GM12892 (cell line): ENCODE measurements at places on chromosomes 1 and 21.

- no peak for DNase-seq
These were observed 18.8 kb upstream of the SCCPDH start for GRCh38 chr1:246705368-246705767.

- DNase-seq: no peak
These were observed 692.1 kb upstream of the ZP4 start for GRCh38 chr1:238582816-238583215.

- no peak for DNase-seq
These were observed 101.0 kb upstream of the GUCA2B start for GRCh38 chr1:42052072-42052699.

DNA sequence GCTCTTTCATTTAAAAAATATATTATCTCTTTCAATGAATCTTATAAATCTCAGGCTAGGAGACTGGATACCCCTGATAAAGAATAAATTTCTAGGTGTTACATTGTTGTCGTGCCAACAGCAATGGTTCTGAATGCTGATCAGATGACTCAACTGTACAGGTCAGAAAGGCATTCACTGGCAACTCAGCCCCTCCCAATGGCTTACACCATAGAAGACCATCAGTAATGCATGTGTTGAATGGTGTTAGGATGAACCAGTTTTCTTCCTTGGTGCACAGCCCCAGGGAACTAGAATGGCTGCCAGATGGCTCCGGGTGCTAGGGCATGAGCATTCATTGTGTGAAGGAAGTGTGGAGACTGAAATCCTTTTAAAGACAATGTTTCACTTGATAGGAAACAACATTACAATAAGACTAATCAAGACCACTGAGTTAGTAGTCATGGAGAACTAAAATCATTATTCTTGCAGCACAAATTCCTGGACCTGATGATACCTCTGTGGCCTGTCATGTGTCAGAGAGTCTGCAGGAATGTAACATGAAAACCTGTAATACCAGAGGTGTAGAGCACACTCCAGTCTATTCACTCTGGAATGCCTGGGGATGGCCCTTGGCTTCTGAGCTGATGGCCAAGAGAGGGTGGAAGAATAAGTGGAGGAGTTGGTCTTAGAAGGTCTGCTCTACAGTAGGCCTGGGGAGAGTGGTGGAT, 187.7 kb upstream of the LMO4 start:
- no peak for DNase-seq

DNA sequence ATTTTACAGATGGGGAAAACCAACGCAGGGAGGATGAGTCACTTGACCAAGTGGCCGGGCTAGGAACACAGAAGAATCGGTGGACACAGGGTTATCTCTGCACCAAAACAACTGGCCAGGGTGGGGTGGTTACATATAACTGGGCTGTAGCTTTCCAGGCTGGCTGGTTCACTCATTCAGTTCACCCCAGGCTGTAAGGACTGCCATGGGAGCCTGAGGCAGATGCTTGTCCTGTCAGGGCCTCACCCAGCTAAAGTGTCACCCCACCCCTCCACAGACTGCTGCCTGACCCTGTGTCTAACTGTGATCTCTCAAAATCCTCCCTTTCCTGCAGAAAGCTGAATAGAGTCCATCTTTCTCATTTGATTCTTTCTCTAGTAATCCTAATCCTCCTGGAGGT, 387.3 kb downstream of the RYR2 start:
- DNase-seq: no peak

DNA sequence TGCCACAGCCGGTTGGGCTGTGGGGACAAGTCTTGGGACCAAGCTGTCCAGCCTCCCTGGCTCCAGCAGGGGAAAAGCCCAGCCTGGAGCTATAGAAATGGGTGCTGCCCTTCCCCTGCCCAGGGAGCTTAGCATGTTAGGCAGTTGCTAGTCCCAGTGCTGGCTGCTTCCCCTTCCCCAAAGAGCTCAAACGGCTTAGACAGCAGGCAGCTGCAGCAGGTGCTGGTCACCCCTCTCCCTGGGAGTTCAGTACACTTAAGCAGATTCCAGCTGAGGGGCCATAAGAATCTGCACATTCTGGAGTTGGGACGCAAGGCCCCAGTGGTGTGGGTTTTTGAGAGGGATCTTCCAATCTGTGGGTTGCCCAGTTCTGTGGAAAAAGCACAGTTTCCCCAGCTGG, 11.1 kb upstream of the REG4 start:
- DNase-seq: no peak

DNA sequence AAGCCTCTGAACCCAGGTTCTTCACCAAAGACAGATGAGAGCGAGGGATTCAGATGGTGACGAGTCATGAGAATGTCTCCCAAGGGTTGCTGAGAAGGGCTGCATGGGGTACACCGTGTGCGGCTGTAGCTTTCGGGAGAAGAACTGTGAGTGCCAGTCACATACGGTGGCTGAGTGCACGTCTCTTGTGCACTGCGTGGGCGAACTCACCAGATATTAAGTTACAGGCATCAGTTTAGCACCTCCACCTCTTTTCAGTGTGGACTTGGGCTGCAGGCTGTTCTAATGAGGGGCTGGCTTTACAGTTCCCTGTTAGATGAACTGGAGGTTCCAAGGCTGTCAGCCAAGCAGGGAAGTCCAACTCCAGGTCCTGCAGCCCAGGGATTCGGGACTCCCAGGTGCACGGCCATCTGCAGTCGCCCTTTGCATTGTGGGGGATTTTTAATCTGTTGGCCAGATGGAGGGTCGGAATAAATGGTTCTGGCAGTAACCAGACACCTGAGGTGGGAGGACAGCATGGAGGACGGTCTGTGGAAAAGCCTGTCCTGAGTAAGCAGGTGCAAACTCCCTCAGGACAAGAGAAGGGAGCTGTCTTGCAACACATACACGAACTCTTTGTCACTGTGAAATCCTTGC, 26.5 kb upstream of the AVPR1B start:
- DNase-seq: no peak

DNA sequence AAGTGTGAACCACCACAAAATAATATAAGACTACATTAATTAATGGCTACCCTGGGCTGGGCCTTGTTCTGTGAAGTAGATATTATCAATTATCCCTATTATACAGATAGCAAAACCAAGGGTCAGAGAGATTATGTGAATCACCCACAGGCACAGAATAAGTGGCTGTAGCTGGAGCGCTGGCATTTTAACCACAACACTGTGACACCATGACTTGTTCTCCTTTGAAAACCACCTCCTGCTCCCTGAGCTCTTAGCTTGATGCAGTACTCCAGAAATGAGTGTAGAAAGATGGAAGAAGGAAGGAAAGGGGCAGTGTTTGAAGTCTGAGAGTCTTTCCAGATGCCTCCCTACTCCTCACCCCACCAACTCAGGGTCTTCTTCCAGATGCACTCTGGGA, 29.5 kb upstream of the JUN start:
- no peak for DNase-seq

- no peak for DNase-seq
These were observed 1.4 kb downstream of the RNF207 start for GRCh38 chr1:6207075-6207885.

DNA sequence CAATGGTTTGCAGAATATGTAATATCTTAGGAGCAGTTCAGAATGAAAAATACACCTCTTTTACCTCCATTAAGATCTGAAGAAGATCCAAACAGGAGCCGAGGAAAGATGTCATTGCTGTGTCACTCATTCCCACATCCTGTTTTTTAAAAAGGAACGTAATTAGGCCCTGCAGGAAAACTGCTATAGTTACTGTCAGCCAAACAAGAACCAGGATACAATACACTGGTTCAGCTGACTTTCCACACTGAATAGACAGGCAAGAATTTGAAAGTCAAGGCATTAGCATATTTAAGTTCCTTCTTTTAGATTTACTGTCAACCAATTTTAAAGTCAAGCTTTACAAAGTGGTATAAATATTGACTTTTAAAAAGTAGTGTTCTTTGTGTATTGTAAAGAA, 63.8 kb downstream of the IARS2 start:
- DNase-seq: no peak

GRCh38 chr1:43605157-43605556, 44.8 kb upstream of the KDM4A start:
- no peak for DNase-seq

DNA sequence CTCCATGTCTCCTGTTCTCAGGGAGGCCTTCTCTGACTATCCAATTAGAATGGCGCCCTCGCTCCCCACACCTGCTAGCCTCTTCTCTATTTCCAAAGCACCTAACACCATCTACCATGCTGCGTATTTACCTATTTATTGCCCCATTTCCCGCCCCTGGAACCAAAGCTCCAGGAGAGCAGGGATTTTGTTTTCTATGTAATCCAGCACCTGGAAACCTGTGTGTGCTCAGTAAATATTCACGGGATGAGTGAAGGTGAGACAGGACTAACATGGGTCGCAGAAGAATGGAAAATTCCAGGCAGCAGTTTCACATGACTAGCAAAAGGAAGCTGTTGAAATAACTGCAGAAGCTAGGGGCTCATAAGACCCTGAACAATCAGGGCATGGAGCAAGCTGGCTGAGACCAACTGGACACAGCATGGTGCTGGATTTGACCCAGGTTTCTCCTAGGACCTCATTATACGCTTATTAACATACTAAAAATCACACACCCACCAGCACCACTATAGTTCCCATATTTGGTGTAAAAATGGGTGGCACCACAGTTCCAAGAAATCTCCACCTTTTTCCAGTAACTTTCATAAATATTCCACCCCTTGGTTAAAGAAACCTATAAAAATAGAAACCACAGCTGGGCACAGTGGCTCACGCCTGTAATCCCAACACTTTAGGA, 15.1 kb upstream of the TENT5B start:
- no peak for DNase-seq

- DNase-seq: no peak
These were observed 531.7 kb upstream of the PLXNA2 start for GRCh38 chr1:208775841-208776240.

DNA sequence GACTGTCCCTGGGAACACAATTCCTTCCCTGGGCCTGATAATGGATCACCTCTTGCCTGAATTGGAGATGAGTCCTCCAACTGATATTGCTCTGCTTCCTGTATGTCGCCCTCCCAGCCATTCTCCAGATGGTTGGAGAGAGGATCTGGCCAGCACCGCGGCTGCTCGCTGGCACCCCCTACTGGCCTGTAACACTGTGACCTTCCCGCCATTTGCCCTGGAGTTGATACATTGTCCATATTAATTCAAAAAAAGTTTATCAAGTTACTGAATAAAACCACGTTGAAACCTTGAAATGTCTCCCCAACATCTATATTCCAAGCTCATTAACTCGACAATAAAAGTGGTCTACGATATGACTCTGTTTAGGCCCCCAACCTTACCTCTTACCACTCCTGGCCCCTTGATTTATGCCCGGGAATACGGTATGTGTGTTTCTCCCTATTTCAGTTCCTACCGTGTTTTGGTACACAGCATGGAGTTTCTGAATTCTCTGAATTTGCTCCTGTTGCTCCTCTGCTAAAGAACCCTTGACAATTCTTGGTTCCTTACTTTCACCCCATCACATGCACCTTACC, 241.8 kb upstream of the KIAA0040 start:
- DNase-seq: peak; percentile 19

- no peak for DNase-seq
These were observed 34.4 kb downstream of the CLCA4 start for GRCh38 chr1:86581231-86581630.

DNA sequence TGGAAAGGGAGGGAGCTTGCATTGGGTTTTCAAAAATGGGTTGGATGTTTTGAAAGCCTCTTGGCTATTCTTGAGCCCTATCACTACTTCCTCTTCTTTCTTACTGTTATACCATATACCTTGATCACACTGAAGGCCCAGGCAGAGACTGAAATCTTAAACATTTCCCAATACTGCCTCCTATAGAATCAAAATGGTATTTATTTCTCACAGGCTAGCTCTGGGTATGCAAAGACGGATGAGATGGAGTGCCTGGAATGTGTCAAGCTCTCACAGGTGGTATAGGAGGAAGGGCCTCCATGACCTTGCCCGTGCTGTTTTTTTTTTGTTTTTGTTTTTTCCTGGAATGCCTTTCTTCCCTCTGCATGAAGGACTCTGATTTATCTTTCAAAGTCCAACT, 268.4 kb upstream of the USP24 start:
- no peak for DNase-seq

- no peak for DNase-seq
These were observed 30.7 kb upstream of the AGPAT3 start for GRCh38 chr21:43834146-43834905.

DNA sequence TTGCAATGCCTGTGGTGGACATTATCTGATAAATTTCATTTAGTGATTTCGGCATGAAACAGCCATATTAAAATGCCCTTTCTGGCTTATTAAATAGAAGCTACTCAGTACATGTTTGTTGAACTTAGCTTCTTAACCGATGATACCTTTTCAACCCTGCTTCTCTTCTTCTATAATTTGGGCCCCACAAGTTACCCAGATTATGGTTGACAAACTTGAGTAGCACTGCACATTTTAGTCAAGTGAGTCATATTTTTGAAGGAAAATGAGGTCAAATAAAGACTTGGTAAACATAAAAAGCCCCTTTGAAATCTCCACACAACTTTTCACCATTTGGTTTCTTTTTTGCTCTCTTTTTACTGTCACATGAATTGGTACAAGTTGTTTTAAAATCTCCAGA, 33.8 kb downstream of the GIPC2 start:
- no peak for DNase-seq

DNA sequence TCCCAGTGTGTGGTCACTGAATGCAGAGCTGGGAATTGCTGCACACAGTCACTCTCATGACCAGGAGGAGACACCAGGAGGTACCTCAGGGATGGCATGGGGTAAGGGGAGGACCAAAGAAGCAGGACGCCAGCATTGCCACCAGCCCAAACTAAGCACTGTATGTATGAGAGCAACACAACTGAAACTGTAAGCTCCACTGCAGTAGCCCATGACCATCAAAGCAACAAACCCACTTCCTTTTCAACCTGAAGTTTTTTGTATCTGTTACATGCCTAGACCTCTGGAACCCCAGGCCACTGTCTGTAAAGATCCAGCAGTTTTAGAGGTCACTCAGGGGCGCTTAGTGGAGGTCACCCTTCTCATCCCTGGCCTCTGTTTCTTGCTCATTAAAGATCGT, 164.3 kb downstream of the SETD4 start:
- no peak for DNase-seq

DNA sequence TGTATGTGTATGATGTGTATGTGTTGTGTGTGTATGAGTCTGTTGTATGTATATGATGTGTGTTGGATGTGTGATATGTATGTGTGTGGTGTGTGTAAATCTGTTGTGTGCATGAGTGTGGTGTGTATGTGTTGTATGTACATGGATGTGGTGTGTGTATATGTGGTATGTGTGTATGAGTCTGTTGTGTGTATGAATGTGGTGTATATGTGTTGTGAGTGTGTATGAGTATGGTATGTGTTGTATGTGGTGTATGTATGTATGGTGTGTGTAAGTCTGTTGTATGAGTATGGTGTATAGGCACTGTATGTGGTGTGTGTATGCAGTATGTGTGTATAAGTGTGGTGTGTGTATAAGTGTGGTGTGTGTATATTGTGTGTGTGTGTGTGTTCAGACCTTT, 95.0 kb downstream of the PLXNA2 start:
- no peak for DNase-seq

- DNase-seq: no peak
These were observed 6.2 kb downstream of the CPLANE2 start for GRCh38 chr1:16230744-16231143.
